Upper lobe of left lung (tissue), 6 donors: ENCODE measurements at places on chromosomes 13 and 19. TPM values are rescaled to one million over a fixed set of nuclear protein-coding genes. Genes with fewer than 3 reads are reported as not detected.
A peak's percentile ranks its signal among the peaks of the same experiment; 100 is the strongest.

DNA sequence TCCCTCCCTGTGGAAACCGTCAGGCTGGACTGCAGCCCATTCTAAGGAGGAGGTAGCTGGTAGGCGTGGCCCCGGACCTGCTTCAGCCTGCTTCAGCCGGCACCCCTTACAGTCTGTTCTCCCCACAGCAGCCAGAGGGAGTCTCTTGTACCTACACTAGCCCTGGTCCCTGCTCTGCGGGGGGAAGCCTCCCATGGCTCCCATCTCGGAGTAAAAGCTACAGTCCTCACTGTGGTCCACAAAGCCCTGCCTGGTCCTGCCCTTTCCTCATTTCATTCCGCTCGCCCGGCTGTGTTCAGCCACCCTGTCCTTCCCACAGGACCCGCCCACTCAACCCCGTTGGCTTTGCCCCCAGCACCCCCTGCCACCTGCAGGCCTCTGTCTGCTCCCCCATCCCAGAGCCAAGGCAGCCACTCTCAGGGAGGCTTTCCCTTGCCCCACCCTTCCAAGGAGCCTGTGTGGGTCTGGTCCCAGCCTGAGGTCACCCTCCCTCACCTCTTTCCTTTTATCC, 1.3 kb downstream of the PGLYRP1 start:
- H3K36me3 ChIP-seq = no peaks in the 10 kb centered on the region
- H3K27ac ChIP-seq = no peak overlapping the region
- no peaks in the 10 kb centered on the region for H3K4me1 ChIP-seq
- no peaks in the 10 kb centered on the region for H3K27me3 ChIP-seq

DNA sequence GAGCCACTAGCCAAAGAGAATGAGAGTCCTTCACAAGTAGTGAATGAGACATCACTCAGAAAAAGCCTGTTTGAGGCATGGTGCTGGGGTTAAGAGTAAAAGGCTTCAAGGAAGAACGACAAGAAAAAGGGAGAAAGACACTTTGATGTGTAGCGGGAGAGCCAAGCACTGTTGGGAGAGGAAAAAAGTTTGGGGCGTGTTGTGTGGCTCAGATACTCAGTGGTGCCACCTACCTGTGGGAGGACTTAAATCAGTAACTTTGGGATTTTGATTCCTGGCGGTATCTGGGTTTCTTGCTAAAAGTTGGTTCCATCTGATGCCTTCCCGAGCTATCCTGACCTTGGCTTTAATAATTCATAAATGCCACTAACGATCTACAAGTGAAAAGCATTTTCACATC, 12.3 kb downstream of the ELSPBP1 start:
- H3K27me3 ChIP-seq = no peaks in the 10 kb centered on the region
- no peak overlapping the region for H3K4me3 ChIP-seq
- no peak for DNase-seq
- H3K36me3 ChIP-seq = no peaks in the 10 kb centered on the region
- no peaks in the 10 kb centered on the region for H3K4me1 ChIP-seq

DNA sequence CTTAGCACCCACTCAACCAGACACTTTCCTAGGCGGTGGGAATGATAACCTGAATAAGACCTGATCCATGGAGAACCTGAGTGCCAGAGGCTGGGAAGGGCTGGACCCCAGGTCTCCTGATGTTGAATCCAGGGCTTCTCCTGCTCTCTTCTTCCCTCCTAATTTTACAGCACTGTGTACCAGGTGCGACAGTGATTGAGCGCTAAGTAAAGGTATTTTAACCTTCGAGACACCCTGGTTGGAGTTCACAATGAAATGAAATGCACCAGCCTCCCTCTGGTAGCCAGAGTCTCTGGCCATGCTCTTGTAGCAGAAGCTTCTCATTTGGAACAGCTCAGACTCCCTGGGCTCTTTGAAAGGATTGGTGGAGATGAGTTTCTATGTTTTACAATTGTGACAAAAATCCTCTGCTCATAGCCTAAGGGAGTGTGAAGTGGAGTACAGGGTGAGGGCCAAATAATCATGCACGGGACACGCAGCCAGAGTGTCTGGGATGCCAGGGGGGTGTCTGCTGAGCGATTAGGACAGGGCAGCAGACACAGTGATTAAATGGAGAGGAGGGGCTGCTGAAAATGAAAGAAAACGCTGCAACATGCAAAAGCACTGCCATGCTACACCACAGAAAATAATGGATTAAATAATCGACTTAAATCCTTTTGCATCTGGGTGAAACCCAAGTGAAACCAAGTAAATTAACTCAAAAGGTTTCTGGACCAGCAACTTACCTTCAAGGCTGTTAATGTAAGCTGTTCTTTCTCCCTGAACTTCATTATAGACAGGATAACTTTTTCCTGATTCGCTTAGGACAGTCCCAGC, 83.8 kb downstream of the FAM216B start:
- no peak overlapping the region for H3K4me3 ChIP-seq
- no peaks in the 10 kb centered on the region for H3K27me3 ChIP-seq
- DNase-seq = no peak
- no peaks in the 10 kb centered on the region for H3K4me1 ChIP-seq
- no peak overlapping the region for H3K27ac ChIP-seq

DNA sequence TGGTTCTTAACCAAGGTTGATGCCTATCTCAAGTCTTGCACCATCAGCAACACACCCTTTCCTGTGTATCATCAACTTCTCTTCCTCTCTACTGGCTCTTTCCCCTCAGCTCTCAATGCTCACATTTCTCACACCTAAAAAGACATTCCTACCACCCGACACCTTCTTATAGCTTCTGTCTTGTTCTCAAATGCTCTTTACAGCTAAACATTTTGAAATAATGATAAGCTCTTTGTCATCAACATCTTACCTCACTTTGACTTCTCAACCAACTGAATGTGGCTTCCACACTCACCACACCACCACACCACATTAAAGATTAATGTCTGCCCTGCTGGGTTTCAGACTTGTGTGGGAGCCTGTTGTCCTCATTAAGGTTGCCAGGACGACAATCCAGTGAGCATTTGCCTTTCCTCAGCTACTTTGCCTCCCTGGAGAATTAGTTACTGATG, 67.8 kb downstream of the RXFP2 start:
- DNase-seq = no peak
- no peak overlapping the region for H3K4me3 ChIP-seq
- H3K27ac ChIP-seq = peak overlapping the region; percentile 9
- H3K27me3 ChIP-seq = no peaks in the 10 kb centered on the region
- H3K36me3 ChIP-seq = no peaks in the 10 kb centered on the region
- no peaks in the 10 kb centered on the region for H3K4me1 ChIP-seq

LPAR2 gene
- 20.2 TPM for total RNA-seq

SLC7A10 gene
- 2.1 TPM for total RNA-seq

KIR3DL2 gene
- 0.46 TPM for total RNA-seq
